Thoracic aorta (tissue), 2 donors: ENCODE measurements at places on chromosomes 7 and 10.

DNA sequence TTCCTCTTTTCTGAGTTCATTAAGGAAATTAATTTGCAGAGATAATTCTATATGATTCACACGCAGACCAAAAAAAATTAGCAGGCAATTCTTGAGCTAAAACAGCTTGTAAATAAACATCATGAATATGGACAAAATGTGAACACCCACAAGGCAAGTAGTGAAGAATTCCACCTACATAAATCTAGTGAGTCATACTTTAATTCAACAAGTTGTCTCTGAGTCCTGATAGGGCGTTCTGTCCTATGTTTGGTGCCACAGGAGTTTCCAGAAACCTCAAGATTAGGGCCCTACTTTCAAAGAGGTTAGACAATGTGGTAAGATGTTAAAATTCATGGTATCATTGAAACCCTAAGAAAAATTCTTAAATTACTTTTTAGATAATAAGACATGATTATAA, 122.3 kb downstream of the SGMS1 start:
- no peak for DNase-seq

DNA sequence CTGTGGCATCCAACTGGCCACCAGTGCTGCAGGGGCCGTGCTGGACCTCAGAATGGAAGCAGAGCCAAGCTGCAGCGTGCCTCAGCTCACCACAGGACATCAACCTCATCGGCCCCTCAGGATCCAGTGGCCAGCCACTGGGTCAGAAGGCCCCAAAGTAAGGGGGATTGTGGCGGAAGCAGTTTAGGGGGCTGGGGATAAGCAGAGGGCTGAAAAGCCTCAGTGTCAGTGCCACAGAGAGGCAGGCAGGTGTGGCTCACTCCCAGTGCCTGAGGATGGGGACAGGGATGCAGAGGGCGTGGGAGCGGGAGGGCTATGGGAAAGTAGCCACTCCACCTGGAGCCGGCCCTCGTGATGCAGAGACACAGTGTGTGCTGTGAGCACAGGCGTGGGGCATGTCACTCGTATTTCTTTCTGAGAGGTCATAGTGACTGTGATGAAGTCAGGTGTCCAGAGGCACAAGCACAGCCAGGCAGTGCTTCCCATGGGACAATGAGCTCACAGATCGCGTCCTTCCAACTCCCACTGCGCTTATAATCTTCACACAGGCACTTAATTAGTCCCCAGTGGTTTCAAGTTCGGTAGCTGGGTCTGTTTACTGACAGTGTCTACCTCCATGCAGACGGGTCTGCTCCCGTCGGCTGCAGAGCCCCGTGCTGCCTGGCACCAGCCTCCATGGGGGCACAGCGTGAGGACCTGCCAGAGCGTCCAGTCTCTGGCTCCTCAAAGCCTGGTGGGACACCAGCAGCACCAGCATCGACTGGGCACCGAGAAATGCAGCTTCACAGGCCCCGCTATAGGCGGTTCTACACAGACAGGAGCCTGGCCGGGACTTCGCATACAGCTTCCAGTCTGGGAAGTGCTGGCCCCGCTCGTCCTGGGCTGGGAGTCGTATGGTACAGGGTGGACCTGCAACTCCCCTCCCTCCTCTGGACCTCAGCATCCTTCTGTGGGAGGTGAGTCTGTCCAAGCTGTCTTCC, 42.9 kb upstream of the CNPY1 start:
- no peak for DNase-seq

GRCh38 chr10:63703113-63703670, 182.0 kb downstream of the REEP3 start:
- no peak for DNase-seq

GRCh38 chr7:96167424-96167823, 154.5 kb downstream of the SLC25A13 start:
- no peak for DNase-seq

DNA sequence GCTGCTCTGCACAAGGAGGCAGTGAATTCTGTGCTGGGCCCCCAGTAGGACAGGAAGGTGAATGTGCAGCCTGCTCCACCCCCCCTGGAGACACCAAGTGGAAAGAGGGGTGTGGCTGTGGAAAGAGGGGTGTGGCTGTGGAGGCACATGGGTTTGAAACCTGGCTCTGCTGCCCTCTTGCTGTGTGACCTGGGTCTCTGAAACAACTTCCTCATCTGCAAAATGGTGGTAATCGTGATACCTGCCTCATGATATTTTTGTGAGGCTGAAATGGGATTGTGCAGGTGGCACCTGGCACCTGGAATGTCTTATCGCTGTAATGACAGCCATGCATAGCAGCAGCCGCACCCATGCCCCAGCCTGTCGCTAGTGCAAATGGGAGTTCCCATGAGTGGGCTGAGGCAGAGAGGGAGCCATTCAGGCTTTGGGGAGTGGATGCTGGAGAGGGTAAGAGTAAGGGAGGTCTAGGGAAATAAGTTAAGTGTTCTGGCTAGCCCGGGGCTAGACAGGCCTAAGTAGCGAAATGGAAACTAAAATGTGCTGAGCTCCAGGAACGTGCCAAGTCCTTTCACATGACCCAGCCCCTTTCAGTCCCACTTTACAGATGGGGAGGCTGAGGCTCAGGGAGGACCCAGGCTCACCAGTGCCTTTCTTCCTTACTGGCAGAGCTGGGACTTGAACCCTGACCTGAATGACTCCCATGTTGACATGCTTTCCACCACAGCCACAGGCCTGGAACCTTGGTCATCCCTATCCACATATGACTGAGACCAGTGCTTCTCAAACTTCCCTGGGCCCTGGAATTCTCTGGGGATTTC, 35.0 kb downstream of the C10orf105 start:
- DNase-seq, result no peak

DNA sequence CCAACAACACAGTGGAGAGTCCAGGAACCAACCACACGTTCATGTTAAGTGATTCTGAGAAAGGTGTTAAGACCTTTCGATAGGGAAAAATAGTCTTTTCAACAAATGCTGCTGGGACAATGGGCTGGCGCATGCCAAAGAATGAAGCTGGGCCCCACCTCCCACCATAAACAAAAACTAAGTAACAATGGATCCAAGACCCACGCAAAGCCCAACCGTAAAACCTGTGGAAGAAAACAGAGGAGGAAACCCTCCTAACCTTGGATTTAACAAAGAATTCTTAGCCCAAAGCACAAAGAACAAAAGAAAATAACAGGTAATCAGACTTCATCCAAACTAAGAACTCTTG, 272.8 kb downstream of the ELFN1 start:
- DNase-seq, result no peak

DNA sequence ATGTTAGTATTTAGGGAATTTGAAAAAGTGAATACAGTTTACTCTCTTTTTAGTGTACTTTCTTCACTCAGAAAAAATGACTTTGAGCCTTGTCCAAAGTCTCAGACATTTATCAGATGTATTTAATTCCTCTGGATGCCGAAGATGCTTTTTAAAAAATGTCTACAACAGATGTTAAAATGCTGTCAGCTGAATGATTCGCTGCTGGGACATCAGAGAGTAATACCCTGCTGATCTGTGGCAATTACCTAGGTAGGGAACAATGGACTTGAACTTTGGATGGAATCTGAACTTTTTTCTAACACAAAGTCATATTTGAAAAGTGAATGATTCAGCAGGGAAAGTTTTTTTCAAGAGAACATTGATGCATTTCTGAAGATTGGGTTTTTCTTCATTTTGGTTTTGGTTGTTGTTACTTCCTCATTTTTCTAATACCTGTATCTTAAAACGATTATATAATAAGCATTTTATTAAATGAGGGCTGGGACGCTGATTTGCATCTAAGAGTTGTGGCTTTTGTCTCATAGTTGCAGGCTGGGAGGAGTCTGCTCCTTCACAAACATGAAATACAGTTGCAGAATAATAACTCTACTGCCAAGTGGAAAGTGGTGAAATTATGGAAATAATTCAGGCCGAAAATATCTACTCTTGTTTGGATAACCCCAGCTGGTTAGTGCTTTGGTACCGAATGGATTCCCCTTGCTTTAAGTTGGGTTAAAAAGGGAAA, 98.0 kb downstream of the SPAG6 start:
- no peak for DNase-seq

- DNase-seq, result peak; percentile 31
Observed at GRCh38 chr10:90674928-90675327, 182.9 kb downstream of the HTR7 start.

GRCh38 chr10:48604991-48605508, at the start of gene ARHGAP22:
Gene ARHGAP22, minus strand, starts transcription at chr10:48605073. Its CDS starts 277 bp downstream, at chr10:48604796.
- peak; percentile 22 for DNase-seq

GRCh38 chr7:81167934-81168333, 249.1 kb upstream of the SEMA3C start:
- no peak for DNase-seq

- DNase-seq, result no peak
Observed at GRCh38 chr7:35485436-35485835, 209.5 kb downstream of the HERPUD2 start.

GRCh38 chr7:82972135-82972534, 190.5 kb downstream of the PCLO start:
- DNase-seq, result no peak

- no peak for DNase-seq
Observed at GRCh38 chr10:124536496-124537050, 75.0 kb downstream of the LHPP start.

DNA sequence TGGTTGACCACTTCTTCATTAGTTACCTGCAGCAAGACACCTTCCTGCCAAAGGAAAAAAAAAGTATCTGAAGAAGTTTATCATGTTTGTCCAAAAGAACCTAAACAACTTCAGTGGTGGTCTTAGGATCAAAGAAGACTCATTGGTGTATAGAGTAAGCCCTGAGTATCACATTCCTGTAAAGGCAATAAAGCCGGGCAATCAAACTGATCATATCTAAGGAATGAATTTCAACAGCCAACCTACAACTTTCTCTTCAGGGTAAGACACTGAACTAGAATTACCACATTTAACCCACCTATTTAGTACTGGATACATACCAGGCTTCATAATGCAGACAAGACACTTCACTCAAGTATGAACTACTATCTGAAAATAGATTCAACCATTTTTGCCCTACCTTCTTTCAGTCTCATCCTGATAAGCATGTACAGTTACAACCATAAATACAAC, 10.1 kb downstream of the HNRNPA2B1 start:
- DNase-seq, result no peak

DNA sequence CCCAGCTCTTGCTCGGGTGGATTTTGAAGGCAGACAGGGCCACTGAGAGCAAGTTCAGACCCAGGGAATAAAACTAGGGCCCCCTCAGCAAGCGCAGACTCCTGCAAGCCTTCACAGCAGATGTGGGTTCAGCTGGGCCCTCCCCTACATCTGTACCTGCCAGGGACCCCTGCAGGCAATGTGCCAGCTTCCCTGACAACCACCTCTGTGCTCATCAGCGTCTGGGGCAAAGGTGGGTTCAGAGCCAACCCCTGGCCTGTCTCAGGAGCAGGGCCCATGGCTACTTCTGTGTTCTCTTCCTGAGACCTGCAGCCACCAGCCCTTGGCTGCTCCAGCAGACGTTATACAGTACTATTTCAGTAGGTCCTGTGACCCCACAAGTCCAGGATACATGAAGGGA, 189.5 kb downstream of the DIP2C start:
- DNase-seq, result no peak

- no peak for DNase-seq
Observed at GRCh38 chr7:70812511-70812910, 319.4 kb upstream of the GALNT17 start.

DNA sequence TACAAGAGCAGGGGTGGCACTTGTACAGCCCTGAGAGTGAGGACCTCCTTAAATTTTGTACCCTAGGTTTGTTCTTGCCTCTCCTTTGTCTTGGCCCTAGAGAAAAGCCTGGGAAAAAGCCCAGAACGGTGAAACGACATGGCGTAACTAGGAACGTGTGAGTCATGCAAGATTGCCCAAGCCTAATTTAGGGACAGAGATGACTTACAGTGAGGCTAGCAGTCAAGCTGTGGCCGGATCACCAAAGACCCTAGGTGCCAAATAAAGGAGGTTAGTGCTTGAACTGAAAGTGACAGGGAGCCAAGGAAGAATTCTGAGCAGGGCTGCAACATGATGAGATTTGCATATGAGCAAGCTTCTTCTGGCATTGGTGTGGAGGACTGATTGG, 25.1 kb downstream of the TBXAS1 start:
- peak; percentile 27 for DNase-seq

DNA sequence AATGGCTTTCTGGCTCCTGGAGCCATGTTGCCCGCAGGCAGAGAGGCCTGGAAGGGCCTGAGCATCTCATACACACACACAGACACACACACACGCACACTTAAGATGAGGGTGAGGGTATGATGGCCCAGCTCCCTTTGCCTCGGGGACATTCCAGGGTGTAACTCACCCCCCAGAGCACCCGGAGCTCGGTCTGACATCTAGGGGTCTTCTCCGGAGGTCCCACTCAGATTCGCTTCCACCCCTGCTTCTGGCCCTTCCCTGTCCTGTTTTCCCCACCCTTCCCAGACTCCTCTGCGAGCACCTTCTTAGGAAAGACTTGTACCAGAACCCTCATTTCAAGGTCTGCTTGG, 304.4 kb downstream of the GRID1 start:
- DNase-seq, result no peak

DNA sequence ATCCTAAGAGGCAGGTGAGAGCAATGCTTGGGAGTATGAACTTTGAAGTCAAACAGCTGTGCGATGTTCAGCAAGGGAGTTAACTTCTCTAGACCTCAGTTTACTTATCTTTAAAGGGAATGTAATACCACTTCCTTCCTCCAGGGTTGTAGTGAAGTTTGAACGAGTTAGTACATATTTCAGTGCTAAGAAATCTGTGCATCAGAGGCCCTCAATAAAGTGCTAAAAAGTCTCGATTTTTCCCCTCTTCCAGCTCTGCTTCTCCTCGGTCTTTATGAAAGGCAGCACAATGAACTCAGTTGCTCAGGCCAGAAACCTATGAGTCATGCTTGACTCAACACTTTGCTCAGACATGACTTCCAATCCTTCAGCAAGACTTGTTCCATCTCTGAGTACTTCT, 418.9 kb downstream of the MDFIC start:
- DNase-seq, result no peak

- no peak for DNase-seq
Observed at GRCh38 chr10:126272526-126272925, 115.8 kb downstream of the ADAM12 start.

- no peak for DNase-seq
Observed at GRCh38 chr10:3452173-3452626, 279.6 kb upstream of the PITRM1 start.

DNA sequence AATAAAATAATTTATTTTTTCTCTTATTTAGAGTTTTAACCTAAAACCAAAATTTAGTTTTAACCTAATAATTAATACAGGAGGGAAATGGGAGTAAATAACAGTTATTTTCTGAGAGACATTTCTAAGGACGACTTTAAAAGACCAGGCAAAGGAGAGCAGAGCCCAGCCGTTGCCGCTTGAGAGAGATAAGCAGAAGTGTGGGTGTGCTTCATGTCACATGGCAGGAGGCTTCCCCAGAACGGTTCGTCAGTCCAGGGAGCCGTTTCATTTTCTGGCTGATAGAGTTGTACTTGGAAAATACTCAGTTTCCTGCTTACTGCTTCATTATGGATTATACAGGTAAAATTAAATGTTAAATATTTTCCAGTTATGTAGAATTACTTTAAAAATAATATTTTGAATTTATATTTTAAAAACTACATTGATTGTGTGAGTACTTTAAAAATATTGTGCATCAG, 61.4 kb downstream of the ST7 start:
- DNase-seq, result no peak

- DNase-seq, result no peak
Observed at GRCh38 chr7:154857728-154858681, 144.9 kb downstream of the PAXIP1 start.
